ENCODE measurements at places on chromosomes 16 and 17.

- no peak for DNase-seq
Measured at GRCh38 chr16:14140923-14141322, 69.8 kb downstream of the MRTFB start.

- DNase-seq, result peak; percentile 97
Measured at GRCh38 chr16:53098526-53099317, 43.9 kb downstream of the CHD9 start.

- DNase-seq, result no peak
Measured at GRCh38 chr16:88540346-88540977, 29.7 kb upstream of the ZC3H18 start.

GRCh38 chr16:88882358-88883030 lies 16.0 kb upstream of the PABPN1L start:
- peak; percentile 38 for DNase-seq

DNA sequence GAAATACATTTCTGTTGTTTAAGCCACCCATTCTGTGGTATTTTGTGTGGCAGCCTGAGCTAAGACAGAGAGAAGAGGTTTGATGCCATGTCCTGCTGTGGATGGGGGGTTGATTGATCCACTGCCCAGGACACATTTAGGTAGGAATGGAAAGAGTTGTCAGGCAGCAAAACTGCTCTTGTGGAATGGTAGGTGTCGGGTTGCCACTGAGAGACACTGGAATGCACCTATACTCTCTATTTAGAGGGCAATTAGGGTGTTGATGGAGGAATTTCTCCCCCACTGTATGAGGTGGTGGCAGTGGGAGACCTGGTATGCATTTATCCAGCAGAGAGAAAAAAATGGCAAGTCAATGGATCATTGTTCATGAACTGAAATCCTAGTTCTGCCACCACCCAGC lies 30.9 kb downstream of the CBLN1 start:
- DNase-seq, result no peak

All from RPMI7951 (cell line).